Stimulated activated CD8-positive, alpha-beta memory T cell treated with anti-CD3 and anti-CD28 coated beads, Interleukin-15, amount 100 ng/mL, for 48 hours (primary cell): ENCODE measurements at places on chromosomes 16 and 17.
A peak's percentile ranks its signal among the peaks of the same experiment; 100 is the strongest.

DNA sequence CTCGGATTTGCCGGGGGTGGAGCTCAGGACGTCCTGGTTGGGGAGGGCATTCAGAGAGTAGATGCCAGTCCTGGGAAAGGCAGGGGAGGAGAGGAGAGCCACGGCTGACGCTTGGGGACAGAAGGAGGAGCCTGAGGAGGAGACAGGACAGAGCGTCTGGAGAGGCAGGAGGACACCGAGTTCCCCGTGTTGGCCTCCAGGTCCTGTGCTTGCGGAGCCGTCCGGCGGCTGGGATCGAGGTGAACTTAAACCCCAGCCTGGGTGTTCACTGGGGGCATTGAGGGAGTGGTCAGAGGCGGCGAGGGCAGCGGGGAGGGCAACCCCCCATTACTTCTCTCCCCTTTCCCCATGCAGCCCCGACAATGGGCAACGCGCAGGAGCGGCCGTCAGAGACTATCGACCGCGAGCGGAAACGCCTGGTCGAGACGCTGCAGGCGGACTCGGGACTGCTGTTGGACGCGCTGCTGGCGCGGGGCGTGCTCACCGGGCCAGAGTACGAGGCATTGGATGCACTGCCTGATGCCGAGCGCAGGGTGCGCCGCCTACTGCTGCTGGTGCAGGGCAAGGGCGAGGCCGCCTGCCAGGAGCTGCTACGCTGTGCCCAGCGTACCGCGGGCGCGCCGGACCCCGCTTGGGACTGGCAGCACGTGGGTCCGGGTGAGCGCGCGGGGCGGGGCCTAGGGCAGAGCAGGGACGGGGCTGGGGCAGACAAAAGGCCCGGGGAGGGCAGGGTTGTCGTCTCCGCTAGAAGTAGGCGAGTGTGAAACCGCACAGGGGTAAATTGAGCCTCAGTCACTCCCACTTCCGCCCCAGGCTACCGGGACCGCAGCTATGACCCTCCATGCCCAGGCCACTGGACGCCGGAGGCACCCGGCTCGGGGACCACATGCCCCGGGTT lies 3.7 kb downstream of the NOL3 start:
- no peak for DNase-seq

DNA sequence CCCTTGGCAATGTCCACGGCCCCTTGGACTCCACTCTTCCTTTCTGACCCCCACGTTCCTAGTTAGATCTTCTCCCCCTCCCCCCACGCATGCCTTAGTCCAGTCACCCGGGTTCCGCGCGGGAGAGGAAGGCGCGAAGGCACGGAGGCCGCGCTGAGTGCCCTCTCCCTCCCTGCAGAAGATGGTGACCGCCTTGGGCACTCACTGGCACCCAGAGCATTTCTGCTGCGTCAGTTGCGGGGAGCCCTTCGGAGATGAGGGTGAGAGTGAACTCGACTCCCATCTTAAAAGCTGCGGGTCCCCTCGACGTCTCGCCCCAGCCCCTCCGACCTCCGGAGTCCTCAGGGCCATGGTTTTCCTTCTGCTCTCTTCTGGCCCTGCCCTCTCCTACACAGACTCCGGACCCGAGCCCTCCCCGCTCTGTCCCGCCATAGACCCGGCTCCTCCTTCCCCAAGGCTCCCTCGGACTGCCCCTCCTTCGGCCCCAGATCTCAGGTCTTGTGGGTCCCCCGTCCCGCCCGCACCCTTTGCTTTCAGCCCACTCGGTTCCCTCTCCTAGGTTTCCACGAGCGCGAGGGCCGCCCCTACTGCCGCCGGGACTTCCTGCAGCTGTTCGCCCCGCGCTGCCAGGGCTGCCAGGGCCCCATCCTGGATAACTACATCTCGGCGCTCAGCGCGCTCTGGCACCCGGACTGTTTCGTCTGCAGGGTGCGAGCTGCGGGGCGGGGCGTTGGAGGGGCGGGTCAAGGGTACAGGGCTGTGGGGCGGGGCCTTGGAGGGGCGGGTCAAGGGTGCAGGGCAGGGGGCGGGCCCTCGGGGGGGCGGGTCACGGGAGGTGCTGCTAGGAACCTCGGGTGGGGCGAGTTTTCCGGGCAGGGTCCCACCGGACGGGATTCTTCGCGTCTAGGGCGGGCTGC lies 4.6 kb downstream of the TGFB1I1 start:
- DNase-seq, result peak; percentile 78

DNA sequence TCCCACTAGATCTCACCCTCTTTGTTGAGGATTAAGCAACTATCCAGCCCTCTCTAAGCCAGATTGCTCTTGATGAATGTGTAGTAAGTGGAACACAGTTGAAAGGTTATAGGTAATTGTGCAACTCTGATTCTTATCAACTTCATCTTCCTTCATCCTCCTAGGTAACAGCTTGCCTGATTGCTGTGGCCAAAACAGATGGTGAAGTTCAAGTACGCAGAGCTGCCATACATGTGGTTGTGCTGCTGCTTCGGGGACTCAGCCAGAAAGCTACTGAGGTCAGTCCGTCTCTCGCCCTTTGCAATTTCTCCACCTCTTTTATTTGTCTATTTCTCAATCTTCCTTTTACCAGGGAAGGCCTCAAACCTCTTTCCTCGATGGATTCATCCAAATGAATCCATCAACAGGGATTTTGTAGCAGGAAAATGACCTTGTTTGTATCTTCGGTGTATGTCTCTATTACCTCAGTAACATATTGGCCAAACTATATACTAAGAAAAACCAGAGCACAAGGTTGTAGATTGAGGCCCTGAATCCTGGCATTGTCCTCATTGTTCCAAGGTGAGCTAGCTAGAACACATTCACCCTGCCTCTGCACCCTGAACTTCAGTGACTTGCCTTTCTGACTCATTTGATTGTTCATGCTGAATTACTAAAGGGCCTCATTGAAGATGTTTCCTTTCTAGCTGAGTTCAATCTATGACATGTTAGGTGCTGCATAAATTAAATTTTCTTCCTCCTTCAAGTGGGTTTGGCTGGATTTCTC lies 65.1 kb upstream of the HAS3 start:
- DNase-seq, result no peak

DNA sequence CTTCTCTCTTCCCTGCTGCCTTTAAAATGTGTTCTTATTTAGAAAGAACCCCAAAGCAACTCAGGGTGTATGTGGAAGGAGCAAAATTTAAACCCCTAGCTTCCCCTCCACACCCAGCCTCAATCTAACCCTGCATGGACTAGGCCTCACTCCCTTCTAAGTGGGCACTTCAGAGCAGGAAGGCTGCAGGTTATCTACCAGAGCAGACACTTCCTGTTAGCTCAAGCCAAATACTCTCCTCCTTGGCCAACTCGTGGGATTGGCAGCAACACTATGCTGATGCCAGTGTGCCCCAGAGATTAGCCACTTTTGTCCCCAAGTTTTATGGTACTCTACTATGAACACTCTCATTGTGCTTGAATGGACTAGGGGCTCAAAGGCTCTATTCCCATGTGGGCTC lies 35.6 kb downstream of the CCDC42 start:
- DNase-seq, result no peak

- no peak for DNase-seq
These were observed 521.8 kb downstream of the KCNJ2 start for GRCh38 chr17:70691150-70691549.

DNA sequence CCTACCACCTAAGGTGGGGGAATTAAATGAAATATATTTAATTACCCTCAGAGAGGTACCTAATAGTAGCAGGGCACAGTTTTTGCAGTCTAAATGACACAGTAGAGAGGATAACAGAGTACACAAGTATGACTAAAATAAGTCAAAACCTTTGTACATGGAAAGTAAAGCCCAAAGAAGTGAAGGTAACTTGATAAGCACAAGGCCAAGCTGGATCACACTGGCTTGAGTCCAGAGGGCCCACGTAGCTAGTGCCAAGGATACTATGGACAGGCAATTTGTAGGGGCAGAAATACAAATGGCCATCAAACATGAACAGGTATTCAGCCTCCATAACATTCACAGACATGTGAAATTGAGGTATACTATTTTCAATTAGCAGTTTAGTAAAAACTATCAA lies 7.6 kb downstream of the MYO18A start:
- DNase-seq, result no peak

GRCh38 chr17:68591583-68591982 lies 9.6 kb downstream of the FAM20A start:
- no peak for DNase-seq

- DNase-seq, result no peak
These were observed 2.6 kb downstream of the SLC16A6 start for GRCh38 chr17:68288375-68288774.

GRCh38 chr17:73566905-73567782 lies 77.1 kb downstream of the SDK2 start:
- peak; percentile 7 for DNase-seq

DNA sequence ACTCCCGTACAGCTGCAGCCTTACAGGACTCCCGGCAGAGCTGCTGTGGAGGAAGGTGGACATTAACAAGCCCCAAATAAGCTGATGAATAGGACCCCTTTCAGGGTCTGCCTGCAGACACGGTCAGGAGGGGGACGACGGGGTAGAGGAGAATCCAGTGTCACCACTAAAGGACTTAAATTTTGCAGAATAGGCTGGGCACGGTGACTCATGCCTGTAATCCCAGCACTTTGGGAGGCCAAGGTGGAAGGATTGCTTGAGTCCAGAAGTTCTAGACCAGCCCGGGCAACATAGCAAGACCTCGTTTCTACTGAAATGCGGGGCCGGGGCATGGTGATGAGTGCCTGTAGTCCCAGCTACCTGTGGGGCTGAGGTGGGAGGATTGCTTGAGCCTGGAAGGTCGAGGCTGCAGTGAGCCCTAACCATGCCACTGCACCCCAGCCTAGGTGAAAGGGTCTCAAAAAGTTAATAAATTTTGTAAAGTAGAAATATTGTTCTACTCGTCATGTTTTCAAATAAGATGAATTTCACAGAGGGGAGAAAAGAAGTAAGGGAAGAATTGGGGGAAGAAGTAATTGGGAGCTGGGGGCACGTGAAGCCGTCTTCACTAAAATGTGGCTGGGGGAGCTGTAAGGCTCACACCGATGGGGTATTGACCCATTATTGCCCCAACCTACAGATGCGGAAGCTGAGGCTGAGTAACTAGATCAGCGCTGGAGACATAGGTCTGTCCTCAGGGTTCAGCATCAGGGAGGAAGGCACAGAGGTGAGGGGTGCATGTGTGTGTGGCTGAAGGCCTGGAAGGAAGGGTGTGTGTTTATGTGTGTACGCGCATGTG lies 4.7 kb downstream of the LITAFD start:
- DNase-seq, result no peak

DNA sequence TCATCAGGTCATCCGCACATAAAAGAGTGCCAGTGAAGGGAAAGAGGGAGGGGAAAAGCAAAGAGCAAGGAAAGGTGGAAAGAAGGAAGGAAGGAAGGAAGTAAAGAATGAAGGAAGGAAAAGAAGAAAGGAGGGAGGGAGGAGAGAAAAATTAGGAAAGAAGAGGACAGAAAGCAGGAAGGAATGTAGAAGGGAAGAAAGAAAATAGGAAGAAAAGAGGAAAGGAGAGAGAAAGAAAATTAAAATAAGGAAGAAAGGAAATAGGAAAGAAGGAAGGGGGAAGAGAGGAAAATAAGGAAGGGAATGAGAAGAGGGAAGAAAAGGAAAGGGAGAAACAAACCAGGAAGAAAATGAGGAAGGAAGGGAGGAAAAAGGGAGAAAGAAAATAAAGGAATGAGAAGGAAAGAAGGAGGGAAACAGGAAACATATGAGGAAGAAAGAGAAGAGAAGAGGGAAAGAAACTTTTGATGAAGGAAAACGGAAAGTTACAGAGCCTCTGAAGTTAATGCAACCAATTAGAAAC lies 212.6 kb downstream of the XYLT1 start:
- no peak for DNase-seq

DNA sequence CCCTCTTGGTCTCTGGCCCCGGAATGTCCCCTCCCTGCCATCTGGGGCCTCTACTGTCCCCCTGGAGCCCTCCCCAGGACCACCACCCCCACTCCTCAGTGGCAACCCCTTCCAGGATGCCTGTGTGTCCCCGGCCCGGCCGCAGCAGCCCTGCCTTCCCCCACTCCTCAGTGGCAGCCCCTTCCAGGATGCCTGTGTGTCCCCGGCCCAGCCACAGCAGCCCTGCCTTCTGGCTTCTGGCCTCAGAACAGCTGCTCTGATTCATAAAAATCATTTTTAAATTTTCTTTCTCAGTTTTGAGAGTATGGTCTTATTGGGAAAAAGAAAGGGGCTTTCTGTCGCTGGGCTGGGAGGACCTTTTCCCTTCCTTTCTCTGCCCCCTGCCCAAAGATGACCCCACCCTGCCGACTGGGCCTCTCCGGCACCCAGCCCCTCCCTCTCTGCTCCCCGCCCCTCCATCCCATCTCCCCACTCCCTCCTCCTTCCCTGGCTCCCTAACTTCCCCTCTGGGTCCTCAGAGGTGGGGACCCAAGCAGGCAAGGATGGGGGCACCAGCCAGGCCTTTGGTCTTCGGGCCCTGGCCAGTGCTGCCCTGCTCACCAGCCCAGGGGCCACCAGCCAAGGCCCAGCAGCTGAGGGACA lies 40.5 kb downstream of the BAHCC1 start:
- no peak for DNase-seq

- no peak for DNase-seq
These were observed 200.3 kb downstream of the SEC14L1 start for GRCh38 chr17:77341069-77341541.

- no peak for DNase-seq
These were observed 94.9 kb downstream of the TMEM132E start for GRCh38 chr17:34673995-34674890.

DNA sequence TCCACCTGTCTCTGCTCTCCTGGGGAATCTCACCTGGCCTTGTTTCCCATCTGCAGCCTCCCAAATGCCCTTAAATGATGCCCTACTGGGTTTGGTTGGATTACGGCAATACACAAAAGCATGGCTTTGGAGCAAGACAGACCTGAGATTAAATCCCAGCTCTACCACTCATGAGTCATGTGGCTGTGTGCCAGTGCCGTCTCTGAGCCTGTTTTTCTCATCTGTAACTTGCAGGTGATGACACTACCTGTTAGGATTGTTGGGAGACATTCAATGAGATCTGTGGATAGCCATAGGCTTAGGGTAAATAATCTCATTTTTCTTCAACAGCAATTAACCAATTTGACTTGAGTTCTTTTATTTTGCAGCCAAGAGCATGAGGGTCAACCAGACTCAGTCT lies 240.3 kb downstream of the MAF start:
- no peak for DNase-seq

GRCh38 chr17:82529914-82530300 lies 10.4 kb downstream of the FOXK2 start:
- DNase-seq, result no peak

DNA sequence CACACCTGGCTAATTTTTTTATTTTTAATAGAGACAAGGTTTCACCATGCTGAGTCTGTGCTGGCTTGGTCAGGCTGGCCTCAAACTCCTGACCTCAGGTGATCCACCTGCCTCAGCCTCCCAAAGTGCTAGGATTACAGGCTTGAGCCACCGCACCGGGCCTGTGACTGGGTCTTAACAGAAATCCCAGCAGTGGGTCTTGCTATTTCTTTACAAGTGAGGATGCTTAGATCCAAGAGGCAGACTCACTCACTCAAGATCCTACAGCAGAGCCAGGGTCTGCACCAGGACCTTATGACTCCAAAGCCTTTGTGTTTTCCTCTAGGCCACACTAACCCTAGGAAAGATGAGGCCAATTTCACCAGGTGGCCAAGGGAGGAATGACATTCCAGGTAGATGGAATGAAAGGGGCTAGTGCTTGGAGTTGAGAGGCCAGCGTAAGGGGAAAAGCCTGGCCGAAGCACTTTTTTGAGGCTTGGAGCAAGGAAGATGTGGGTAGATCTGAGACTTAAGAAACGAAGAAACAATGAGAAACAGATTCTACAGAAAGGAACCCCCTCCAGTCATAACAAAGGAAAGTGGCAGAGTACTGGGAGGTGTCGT lies 5.7 kb upstream of the STAT5A start:
- DNase-seq, result no peak

- no peak for DNase-seq
These were observed 165.9 kb downstream of the PARN start for GRCh38 chr16:14464192-14464591.
